Stimulated activated CD4-positive, alpha-beta T cell treated with anti-CD3 and anti-CD28 coated beads, Interleukin-2, amount 100 ng/mL, for 24 hours (primary cell): ENCODE measurements at places on chromosomes 4 and X.

DNA sequence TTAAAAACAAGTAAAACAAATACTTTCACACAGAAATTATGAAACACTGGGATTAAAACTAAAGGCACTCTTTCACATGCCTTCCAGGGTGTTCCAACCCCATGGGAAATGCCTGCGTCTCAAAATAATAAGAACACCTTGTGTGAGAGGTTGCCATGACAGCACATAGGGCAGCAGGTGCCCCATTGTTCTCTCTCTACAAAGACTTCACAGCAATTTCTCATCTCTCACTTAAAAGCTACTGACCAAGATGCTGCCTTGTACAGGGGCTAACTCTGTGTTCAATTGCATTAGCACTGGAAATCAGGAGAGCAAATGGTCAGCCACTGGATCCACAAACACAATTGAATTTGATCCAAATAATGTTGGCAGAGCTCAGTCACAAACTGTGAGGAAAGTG is 102.5 kb upstream of the GALNTL6 start:
- no peak for DNase-seq

- no peak for DNase-seq
These were observed 158.9 kb upstream of the MAP3K15 start for GRCh38 chrX:19674041-19674789.

GRCh38 chr4:180811556-180811955 is 1431.6 kb upstream of the TENM3 start:
- no peak for DNase-seq

- DNase-seq: no peak
These were observed 96.1 kb downstream of the FRYL start for GRCh38 chr4:48683784-48684666.

DNA sequence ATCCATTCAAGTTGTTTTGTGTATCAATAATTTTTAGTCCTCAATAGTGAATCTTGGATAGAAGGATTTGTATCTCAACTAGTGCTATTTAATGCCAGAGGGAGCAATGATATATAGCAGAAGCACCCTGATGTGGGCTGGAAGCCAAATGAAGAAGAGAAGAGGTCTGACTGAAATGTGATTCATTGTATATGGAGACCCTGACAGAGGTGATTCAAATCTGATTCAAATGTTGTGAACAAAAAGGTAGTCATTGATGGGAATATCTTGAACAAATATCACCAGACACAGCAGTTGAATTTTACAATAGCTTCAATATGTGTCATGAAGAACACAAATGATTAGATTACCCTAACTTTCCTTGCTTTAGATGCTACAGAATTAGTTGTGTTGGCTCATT is 27.5 kb upstream of the SULT1B1 start:
- no peak for DNase-seq

DNA sequence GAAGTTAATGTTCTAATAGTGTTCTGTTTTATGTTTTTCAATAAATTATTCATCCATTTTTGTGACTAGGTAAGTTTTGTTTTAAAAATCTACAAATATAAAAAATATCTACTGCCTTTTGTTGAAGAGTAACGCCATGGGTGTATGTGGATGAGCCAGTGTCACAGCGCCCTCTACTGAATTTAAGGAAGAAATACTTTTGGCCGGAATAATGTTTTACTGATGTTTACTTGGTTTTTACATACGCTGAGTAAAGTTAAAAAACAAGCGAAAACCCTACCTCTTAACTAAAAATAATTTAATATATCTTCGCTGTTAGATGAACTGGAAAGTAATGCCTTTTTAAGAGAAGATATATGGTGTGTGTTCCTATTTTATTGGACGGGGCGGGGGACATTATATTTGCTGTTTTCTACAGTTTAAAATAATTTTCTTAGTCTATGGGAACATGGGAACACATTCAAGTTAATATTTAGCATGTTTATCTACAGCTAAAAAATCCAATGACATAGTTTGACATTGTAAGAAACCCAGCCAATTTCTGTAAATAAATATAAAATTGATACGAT is 86.1 kb downstream of the CPE start:
- no peak for DNase-seq

GRCh38 chr4:73299548-73300280 is 41.1 kb upstream of the ANKRD17 start:
- no peak for DNase-seq

DNA sequence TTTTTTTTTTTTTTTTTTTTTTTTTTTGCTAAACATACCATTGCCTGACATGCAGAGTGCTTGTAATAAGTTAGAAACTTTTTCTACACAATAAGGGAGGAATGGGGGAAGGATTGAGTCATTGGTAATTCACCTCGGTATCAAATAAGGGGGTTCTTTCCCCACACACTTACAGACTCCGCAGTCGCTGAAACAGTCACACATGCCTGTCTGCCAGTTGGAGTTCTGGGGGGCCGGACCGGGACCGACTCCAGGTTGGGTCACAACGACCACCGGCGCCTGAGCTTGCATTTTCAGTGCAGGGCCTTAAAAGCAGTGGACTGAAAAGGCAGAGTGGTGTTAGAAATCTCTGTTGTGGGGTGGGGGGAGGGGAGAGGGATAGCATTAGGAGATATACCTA is 6.9 kb downstream of the PLAC8 start:
- DNase-seq: peak; percentile 49

- DNase-seq: no peak
These were observed 191.8 kb downstream of the SHROOM3 start for GRCh38 chr4:76626686-76627465.

DNA sequence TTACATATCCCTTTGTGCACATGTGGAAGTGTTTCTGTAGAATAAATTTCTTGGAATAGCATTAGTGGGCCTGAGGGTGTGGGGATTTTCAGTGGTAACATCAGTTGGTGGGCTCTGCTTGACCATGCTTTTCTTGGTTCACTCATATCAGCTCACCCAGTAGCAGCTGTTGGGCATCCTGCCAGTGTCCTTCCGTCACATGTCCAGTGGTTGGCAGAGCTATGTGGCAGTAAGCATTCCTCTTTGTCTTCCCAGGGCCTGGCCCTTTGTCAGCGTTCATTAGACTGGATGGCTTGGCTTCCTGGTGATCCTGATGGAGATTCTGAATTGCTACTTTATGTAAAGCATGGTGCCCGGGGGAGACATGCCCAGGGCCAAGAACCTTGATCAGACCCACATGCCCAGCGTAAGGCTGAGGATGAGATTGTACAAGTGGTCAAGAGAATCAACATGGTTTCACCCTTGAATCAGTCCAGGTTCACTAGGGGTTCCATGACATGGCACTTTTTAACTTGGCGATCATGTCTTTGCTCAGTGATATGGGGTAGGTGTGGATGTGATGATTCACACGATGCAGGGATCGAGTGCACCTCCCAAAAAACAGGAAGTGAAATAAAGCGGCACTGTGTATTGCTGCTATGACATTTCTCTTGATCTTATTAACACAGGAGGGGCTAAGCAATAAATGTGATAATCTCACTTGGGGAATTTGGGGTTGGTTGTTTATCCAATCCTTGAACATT is 72.1 kb upstream of the IGFBP7 start:
- no peak for DNase-seq

DNA sequence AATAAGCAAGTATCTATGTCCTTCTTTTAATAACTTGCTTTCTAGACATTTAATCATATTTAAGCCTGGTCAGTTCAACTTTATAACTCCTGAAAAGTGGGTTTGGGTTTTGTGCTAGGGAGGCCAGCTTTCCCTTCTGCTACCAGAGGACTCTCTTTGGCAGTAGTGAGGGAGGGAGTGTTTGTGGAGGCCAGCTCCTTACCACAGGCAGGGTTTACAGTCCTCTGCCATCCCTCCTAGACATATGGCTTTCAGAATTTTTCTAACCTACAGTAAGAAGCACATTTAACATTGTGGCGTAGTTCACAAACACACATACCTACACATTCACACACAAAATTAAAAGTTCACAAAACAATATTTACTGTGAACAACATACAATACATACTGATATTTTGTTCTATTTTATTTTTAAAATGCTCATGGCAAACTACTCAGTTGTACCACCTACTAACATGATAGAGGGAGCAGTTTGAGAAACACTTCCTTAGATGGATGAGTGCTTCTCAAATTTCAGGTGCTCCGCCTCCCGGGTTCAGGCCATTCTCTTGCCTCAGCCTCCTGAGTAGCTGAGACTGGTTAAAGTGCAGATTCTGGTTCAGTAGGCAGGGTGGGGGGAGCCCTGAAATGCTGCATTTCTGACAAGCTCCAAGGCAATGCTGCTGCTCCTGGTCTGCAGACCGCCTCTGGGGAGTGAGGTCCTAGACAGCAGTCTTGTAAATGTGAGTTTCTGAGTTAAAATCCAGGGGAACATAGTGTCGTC is 86.7 kb downstream of the PTTG2 start:
- DNase-seq: no peak

- no peak for DNase-seq
These were observed 4.7 kb upstream of the RENBP start for GRCh38 chrX:153948847-153949805.

GRCh38 chr4:89305712-89306437 is 1.7 kb downstream of the GPRIN3 start:
- no peak for DNase-seq

- DNase-seq: peak; percentile 71
These were observed at the start of gene TMSB15A for GRCh38 chrX:102515975-102516941. TMSB15A (minus strand) TSS chrX:102516739.

- DNase-seq: no peak
These were observed 122.6 kb upstream of the PLAC1 start for GRCh38 chrX:134780908-134781307.

DNA sequence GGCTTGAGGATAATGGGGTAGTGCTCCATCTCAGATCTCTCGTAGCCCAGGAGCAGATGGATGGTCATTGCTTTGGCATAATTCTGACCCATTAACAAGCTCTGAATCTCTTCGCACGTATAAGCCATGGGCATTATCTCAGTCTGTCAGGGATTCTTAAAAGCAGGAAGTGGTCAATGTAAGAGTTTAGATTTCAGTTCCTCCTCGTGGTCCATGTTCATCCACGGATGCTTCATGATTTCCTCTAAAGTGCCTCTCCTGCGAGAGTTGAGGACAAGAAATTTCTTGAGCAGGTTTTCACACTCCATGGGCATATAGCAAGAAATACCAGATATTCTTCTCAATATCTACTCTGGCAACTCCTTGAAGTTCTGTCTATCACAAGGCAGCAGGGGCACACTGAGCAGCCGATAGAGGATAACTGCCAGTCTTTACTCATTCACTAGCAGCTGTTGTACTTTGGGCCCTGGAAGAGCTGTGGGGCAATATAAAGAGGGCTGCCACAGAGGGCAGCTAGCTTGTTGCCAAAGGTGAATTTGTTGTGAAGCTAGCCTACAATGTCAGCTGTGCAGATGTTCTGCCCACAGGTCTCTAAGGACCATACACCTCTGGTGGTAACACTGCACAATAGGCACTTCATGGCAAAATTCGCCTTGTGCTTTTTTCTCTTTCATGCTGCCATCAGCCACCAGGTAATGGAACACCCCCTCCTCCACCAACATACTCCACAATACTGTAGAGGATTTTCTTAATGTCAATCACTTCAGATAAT is 52.0 kb upstream of the WDR17 start:
- no peak for DNase-seq

DNA sequence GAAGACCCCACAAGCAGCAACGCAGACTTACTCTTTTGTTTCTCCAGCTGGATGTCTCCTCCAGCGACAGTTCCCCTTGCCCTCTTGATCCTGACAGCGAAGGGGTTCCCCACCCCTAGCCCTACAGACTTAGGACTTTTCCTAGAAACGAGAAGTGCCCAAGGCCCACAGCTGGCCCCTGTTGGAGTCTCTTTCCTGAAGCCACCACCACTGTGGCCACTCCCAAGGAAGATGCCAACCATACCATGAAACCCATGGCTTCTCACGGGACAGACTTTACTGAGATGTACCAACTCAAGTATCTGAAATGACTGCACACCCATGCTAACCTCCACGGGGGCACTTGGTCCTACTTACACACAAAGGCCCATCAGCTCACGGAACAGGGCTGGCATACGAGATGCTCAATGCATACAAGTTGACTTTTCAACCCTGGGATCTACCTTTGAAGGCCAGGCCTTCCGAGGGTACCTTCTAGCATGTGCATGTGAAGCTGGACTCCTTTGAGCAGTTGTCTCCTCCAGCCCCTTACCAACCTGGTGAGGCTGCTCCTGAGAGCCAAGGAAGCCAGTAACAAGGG is 924 bp upstream of the IRAK1 start:
- DNase-seq: peak; percentile 13

DNA sequence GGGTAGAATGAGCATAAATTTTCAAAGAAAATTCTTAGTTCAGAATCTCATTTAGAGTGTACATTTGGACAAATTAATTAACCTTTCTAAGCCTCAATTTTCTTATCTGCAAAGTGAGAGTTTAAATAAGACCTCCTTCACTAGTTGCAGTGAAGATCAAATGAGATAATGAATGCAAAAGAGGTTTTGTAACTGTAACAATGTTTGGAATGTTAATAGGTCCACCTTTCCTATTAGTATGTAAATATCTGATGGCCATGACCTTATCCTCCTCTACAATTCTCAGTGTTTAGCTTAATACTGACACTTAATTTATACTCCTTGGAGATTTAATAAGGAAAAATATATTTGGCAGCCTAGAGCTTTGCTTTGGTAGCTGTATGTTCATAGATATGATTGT is 138.8 kb downstream of the GABRG1 start:
- DNase-seq: no peak

- DNase-seq: no peak
These were observed 44.1 kb upstream of the FRMD7 start for GRCh38 chrX:132171881-132172280.

DNA sequence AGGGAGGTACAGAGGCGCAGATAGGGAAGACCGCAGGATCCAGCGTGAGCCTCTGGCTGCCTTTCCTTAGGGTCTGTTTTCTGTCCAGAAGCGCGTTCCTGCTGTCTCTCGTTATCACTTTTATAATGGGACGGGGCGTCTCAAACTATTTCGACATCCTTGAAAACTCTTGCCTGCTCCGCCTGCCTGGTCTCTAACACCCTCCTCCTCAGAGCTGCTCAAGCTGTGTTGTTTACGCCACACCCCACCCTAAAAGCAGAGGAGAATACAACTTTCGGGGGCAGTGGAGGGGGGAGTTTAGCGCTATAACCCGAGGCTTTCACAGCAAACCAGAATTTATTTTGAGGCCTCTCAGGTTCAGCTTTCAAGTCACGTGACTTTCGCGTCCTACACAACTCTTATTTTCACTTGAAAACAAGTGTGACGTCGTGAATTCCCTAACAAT is 646 bp upstream of the FAM3A start:
- no peak for DNase-seq

DNA sequence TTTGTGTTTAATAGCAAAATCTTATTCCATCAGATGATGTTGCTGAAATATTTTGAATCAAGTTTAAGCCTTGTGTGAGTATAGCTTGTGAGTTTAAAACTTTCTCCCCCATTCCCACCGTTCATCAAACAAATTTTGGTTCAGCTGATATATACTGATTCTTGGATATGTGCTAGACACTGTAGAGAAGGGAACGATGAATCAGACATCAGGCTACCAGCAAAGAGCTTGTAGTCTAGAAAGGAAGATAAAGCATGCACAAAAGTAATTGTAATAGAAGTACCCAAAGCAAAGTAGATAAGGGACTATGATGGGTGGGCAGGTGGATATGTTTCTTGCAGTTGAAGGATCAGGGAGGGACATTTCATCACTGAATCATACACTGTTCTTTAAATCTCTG is 131.9 kb downstream of the AKAP4 start:
- DNase-seq: no peak
